ENCODE measurements at places on chromosomes 5 and 9.

DNA sequence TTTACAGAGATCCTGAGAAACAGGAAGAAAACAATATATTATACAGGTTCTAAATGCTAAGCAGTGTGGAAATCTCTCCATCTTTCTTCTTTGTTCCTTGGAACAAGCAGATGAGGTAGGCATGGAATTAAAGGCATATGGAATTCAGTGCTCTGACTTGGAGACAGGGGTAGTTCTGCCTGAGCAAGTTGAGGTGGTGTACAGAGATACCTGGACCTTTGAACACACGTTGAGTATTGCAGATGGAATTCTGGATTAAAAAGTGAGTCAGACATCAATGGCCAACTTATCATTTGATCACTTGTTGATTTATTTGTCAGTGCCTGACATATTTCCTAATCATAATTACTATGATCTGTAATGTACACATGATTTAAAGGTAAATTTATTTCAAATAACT, 293.9 kb upstream of the IRX4 start:
- DNase-seq = no peak

GRCh38 chr5:108743319-108743718, 4.4 kb upstream of the FER start:
- no peak for DNase-seq

- no peak for DNase-seq
These were observed 36.4 kb downstream of the SLC30A5 start for GRCh38 chr5:69130241-69130640.

- DNase-seq = no peak
These were observed 13.5 kb downstream of the IL12B start for GRCh38 chr5:159316519-159317383.

DNA sequence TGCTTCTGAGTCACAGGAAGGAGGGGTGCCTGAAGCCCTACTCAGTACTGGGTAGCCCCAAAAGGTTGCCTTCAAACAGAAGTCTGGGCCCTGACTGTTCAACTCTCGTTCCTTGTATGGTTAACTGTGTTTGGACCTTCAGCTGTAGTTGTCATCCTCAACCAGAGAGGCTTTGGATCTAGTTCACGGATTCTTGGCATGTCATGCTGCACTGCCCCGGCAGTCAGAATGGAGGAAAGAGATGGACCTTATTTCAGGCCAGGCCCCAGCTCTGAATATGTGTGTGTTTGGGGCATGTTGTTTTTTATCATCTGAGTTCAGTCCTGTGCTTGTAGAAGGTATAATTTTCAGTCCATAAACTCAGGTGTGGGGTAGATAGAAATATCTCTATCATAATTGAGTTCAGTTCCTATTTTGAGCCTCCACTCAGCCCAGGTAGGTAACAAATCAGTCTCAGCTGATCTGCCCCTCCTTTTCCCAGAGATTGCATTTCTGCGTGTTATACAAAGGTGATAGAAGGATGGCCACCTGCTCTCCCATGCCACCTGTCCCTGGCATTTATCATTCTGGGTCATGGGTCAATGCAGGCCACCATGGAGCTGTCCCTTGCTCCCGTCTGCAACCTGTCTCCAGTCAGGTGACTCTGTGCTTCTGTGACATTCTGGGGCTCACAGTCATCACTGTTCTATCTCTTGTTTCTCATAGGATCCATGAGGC, 127.5 kb upstream of the CPEB4 start:
- DNase-seq = no peak

DNA sequence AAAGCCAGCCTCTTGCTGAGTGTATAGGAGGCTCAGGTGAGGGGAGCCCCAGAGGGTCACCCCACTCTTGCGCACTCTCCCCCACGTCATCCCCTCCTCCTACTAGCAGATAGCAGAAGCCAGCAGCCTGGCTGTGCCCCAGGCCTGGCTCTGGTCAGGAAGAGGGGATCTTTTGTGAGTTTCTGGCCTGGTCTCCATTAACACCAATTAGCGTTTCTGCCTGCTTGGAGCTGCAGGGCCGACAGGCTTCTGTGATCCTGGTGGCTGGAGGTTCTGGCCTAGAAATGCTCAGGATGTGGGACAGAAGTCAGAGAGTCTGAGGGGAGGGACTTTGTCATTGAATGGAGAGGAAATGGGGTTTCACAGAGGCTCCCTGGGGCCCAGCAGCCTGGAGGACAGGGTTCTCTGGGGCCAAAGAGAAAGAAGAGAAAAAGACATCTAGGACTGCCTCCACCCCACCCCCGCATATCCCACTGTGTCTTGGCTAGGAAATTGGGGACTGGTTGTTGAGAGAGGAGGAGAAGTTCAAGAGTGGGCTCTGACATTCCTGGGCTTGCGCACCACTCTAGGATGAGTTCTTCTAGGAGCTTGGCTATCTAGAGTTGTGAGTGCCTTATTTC, 47.5 kb upstream of the ARAP3 start:
- DNase-seq = no peak

DNA sequence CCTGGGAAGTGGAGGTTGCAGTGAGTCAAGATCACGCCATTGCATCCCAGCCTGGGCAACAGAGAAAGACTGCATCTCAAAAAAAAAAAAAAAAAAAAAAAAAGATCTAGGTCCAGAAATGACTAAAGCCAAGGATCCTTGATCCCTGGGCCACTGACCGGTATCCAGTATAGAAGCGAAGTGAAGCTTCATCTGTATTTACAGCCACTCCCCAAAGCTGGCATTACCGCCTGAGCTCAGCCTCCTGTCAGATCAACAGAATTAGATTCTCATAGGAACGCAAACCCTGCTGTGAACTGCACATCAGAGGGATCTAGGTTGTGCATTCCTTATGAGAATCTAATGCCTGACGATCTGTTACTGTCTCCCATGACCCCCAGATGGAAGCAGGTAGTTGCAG, 9.3 kb downstream of the CSNK1A1 start:
- no peak for DNase-seq

- DNase-seq = no peak
These were observed 302.1 kb downstream of the PARP8 start for GRCh38 chr5:50968356-50969149.

All from activated naive CD4-positive, alpha-beta T cell (primary cell).